Tibial artery (tissue), 4 donors: ENCODE measurements at places on chromosomes 7 and 10.

DNA sequence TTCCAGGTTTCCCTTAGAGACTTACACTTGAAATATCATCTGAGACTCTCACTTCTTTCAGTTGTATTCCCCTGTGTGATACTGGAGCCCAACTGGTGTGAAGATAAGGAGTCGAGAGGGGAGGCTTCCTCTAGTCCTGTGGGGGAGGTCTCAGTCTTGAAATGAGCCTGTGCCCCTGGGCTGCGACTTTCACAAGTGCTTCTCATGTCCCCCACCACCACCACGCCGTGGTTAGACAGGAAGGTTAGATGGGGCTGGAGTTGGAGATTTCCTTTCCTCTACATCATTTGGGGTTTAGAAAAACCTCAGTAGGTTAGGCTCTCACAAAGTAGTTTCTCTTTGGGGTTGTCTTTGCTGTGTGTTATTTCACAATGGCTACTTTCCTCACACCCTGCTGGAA is 25.6 kb upstream of the MKX start:
- no peak for DNase-seq

DNA sequence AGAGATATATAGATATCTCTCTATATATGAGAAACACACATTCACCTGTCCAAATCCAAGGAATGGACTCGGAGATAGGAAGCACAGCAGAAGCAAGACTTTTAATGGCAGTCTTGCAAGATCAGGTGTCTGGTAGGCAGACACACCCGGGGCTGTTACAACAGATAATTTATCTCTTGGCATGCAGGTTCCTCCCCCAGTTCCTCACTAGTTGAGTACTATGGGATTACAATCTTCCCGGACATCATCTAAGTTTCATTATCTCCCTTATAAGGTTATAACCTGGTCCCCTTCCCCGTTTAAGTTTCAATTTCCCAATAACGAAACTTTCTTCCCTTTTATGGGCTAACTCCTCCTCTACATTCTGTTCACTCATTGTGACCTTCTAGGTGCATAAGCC is 399.3 kb downstream of the PPP1R3A start:
- DNase-seq: no peak

- DNase-seq: no peak
These were observed 57.8 kb downstream of the CYP51A1 start for GRCh38 chr7:92076509-92076908.

DNA sequence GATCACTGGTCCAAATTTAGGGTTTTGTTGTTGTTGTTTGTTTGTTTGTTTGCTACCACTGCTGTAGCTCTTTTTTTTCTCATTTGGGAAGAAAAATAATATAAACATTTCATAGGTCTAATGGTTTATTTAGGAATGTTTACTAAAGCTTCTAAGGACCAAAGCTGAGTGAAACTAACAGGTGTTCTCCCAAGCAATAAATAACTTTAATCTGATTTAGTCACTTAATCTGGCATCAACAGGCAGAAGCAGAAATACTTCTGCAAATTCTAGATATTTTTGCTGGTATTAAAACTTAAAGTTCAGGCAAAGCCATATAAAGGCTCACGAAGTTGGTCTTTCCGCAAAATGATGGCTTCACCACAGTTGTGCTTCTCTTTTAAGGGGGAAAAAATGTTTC is 144.5 kb upstream of the YAE1 start:
- no peak for DNase-seq

GRCh38 chr7:44460325-44460724 is 30.1 kb downstream of the NUDCD3 start:
- DNase-seq: no peak

- DNase-seq: no peak
These were observed 97.1 kb downstream of the WDR37 start for GRCh38 chr10:1153251-1153763.

DNA sequence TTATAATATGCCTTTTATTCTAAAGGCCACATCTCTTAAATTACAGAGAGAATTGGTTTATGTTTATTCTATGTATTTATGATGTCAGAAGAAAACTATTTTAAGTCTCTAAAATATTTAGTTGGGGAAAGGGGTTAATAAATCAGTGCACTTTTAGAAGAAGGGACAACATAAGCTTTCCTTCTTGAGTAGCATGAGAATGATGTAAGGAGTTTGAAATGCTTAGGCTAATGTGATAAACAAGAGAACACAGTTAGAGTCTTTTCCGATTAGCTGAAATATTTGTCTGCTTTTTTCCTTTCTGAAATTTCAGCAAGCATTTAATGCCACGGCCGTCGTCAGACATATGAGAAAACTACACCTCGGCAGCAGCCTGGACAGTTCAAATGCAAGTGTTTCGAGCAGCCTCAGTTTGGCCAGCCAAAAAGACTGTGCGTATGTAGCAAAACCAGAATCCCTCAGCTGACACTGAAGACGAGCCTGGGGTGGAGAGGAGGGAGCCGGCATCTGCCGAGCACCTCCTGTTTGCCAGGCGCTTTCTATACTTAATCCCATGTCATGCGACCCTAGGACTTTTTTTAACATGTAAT is 176.2 kb downstream of the CCDC3 start:
- DNase-seq: no peak
